ENCODE measurements at places on chromosomes 11 and 22.
A peak's percentile ranks its signal among the peaks of the same experiment; 100 is the strongest.

- DNase-seq, result no peak
These were observed 892.4 kb downstream of the KCNA4 start for GRCh38 chr11:29124470-29124869.

DNA sequence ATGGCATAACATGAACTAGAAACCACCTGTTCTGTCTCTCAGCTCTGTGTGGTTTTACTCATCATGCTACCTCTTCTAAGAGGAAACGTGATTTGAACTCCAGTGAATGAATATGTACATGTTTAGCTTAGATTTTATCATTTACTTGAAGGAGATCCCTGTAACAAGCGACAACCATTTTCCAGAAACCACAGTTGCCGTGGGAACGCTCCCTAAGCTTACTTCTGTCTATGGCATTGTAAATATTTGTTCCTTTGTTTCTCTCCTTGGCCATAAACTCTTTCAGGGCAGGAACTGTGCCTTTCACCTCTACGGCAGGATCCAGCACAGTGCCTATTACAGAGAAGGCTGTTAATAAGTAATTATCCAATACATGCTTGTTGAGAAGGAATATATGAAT, 17.1 kb upstream of the TPH1 start:
- no peak for DNase-seq

DNA sequence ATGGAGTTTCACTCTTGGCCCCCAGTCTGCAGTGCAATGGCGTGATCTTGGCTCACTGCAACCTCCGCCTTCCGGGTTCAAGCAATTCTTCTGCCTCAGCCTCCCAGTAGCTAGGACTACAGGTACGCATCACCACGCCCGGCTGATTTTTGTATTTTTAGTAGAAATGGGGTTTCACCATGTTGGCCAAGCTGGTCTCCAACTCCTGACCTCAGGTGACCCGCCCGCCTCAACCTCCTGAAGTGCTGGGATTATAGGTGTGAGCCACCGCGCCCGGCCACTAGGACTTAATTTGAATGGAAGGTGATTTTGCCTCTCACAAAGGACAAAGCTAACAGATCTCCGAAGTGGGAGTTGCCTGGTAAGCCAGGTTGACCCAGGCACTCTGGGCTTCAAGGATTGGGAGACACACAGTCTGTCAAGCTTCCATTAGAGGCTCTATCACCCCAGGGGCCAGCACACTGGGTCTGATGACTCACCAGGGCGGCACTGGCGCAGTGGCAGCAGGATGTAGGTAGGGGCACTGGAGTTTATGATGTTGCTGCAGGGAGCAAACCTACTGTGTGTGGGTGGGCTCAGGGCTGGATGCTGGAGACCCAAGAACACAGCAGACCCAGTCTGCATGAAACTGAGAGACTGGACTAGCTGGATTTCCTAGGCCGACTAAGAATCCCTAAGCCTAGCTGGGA, 17.8 kb upstream of the KCTD14 start:
- no peak for DNase-seq

- DNase-seq, result no peak
These were observed 20.7 kb downstream of the SPON1 start for GRCh38 chr11:13983081-13983751.

DNA sequence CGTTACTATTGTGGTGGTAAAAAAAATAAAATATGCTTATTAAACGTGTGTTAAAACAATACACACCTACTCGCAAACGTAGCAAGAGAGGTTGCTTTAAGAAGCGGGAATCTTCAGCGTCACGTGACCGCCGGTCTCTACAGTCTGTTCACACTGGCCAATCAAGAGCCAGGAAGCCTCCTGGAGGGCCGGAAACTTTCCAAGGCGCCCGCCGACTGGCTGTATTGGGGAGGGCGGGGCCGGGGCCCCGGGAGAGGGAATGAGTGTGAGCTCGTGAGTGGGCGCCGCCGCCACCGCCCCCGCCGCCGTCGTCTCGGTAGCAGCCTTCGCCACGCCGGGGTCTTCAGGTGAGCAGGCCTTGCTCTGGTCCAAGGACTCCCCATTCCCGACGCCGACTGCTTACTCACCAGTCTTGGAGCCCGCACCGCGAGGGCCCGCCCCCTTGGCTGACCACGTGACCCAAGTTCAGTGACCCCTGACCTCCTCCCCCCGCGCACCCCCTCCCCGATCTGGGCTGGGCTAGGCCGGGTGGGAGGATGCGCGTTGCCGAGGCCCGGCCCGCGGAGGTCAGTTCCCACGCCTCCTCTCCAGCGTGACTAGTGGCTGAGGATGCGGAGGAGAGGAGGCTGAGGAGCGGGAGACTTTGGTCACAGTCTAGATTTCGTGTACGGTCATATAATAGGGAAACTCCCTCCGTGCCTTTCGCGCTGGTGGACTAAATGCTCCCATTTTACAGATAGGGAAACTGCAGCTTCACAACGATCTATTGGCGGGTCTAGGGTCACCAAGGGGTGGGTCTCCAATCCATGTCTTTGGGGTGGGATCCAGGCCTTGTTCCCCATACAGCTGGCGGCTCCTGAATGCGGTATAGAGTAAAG, at the start of gene TAF6L:
TAF6L (plus strand) TSS at position 253 of the 878 bp plus-strand sequence. CDS start 4,388 bp downstream, outside the sequence.
- peak; percentile 83 for DNase-seq

DNA sequence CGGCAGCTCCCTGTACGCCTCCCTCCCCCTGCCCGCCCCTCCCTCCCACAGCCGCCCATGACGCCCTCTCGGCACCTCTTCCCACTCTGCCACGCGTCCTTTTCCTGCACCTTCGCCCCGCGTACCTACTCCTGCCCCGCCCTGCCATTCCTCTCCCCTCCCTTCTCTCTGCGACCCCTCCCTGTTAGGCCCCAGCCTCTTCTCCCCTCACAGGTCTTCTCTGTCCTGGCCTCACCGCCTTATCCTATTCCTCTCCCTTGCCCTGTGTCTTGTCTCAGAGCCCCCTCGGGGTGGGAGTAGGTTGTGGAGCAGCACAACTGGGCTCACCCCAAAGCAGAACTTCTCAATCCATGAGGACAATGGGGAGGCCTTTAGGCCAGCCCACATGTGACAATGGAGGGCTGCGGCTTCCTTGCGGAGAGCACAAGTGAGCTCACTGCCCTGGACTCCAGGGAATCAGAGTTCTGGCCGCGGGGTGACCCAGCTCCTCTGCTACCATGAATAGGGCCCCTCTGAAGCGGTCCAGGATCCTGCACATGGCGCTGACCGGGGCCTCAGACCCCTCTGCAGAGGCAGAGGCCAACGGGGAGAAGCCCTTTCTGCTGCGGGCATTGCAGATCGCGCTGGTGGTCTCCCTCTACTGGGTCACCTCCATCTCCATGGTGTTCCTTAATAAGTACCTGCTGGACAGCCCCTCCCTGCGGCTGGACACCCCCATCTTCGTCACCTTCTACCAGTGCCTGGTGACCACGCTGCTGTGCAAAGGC, 539 bp downstream of the SLC35C1 start:
- no peak for DNase-seq

GRCh38 chr11:64153812-64154211, 12.1 kb downstream of the MACROD1 start:
- DNase-seq, result no peak

- DNase-seq, result no peak
These were observed 3.6 kb upstream of the MRPL23 start for GRCh38 chr11:1943576-1943975.

GRCh38 chr22:26740253-26740652, 82.9 kb downstream of the MIAT start:
- DNase-seq, result no peak

GRCh38 chr11:9765320-9766101, 101.6 kb downstream of the SWAP70 start:
- DNase-seq, result no peak

DNA sequence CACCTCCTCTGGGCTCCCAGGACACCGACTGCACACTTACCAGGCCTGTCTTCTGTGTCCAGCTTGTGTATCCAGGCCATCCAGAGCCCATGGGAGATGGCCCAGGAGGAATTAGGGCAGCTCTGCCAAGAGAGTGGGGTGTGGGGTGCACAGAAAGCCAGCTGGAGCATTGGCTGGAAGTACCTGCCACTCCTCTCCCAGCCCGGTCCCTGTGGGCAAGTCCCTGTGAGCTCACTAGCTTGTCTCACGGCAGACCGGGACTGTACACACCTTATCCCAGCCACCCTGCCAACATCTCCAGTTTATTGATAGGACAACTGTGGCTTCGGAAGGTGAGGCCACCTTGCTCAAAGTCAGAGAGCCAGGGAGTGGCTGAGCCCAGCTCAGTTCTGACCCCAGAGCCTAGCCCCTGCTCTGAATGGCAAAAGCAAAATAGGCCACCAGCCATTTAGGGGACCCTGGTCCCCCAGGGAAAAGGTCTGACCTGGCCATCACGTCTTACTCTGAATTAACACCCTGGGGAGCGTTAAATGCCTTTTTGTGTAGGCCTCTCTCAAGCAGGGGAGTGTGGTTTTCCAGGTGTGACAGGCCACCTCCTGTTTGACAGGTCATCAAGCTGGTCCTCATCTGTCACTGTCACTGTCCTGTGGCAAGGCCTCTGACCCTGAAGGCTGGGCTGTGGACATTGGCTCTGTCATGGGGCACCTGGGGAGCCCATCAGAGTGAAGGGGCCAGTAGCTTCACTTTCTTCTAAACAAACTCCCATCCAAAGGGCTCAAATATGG, 15.1 kb downstream of the UQCR10 start:
- DNase-seq, result no peak

- no peak for DNase-seq
These were observed 287.4 kb downstream of the BRD1 start for GRCh38 chr22:49540084-49540912.

DNA sequence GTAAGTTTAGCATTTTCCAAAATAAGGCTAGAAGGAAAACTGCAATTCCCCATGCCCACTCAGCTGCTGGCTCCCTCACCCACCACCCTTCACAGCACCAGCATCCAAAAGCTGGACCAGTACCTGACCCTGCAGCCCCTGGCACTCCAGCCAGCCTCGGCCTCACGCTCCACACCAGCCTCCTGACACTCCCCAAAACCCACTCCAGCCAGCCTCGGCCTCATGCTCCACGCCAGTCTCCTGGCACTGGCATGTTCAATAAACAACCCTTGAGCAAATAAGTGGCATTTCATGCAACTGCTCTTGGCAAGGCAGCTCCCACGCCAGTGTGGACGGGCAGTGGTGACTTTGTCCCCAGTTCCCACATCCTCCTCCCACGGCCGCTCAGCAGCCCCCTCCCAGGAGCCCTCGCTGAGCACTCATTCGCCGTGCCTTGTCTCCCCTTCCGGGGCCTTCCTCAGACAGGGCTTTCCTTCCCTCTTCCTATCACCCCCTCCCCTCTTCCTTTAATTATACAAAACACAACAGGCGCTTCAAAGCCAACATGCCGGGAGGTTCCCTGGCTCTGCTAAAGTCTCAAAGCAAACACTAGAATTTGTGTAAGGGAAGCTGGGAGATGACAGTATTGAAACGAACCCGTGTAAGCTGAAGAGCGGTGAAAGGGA, 6.8 kb downstream of the TOLLIP start:
- no peak for DNase-seq

DNA sequence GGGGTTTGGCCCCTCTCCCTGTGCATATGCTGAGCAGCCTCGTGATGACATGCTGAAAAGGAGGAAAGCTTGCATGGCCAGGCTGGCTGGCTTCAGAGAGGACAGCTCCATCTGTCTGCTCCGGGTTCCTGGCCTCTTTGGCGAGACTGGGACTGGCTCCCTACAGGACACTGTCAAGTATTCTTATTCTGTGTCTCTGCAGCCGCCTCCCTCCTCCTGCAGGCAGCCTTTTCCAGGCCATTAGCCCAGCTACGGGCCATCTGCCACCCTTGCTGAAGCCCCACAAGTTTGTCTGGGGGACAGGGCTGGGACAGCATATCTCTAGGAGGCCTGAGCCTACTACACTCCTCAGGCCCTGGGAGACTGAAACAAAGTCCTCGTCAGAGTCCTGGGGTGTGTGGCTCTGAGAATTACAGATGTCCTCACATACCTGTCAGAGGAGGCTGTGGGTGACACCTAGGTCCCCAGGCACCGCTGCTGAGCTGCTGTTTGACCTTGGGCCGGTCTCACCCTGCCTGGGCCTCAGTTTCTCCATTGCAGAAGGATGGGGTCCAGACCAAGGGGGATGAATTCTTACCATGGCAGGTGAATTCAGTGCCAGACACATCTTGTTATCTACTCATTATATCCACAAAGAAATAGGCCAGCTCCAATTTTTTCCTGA, 11.0 kb downstream of the MRGPRG start:
- DNase-seq, result no peak

- DNase-seq, result no peak
These were observed 275.0 kb downstream of the KIRREL3 start for GRCh38 chr11:126725521-126725920.

DNA sequence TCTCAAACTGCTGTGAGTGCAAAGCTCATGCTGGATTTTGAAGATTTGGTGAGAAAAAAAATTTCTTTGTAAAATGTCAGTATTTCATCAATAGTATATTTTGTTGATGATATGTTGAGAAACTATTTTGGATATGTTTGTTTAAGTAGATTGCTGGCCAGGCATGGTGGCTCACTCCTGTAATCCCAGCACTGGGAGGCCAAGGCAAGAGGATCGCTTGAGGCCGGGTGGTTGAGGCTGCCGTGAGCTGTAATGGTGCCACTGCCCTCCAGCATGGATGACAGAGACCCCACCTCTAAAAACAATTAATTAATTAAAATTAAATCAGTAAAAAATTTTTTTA, 6.9 kb upstream of the IFITM3 start:
- DNase-seq, result no peak

GRCh38 chr11:62123669-62124185, at the start of gene INCENP:
Gene INCENP (plus strand): TSS chr11:62124011. CDS start chr11:62128162, 4,151 bp downstream.
- peak; percentile 91 for DNase-seq
